ENCODE measurements at places on chromosomes 3 and 15.

DNA sequence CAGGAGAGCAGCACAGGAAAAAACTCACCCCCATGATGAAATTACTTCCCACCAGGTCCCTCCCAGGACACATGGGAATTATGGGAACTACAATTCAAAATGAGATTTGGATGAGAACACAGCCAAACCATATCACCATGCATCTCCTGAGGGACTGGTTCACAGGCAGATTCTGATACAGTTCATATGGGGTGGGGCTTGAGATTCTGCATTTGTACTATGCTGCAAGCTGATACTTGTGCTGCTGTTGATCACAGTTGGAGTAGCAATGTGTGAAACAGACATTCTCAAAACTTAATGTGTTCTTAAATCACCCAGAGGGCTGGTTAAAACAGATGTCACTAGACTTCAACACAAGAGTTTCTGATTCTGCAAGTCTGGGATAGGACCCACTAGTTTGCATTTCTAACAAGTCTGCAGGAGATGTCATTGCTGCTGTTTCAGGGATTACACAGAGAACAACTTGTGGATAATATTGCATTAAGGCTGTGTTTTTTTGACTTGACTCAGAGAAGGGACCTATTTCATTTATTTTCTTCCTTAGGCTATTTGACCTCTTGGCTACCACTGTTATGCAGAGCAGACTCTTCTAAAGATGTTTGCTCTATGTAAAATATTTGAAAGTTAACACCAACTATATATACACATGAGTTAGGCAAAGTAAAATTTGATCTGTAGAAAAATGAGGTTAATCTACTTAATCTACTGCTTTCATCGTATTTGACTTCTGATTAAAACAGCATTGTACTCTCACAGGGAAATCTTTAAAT lies 194.2 kb upstream of the CNTN3 start:
- no peak for DNase-seq

GRCh38 chr3:15271030-15271429 lies 61.4 kb downstream of the SH3BP5 start:
- no peak for DNase-seq

DNA sequence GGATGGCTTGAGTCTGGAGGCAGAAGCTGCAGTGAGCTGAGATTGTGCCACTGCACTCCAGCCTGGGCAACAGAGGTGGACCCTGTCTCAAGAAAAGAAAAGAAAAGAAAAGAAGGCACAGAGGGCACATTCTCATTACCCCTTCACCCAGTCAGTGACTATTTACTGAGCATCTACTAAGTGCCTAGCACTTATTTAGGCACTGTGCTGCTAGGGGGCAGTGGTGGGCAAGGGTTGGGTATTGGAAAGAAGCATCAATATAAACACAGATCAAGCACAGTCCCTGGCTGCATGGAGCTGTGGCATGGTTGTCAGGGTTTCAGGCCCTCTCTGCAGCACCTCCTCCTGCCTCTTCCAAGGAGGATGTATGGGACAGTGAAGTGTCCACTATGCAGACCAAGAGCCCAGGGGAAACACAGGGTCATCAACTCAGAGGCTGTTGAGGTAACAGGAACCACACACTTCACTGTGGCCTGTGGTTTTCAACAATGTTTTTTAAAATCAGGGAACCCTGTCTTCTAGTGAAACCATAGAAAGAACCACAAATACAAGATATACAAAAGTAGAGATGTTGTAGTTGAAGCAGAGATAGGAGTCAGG lies 138.5 kb downstream of the RAB11A start:
- DNase-seq = peak; percentile 25

DNA sequence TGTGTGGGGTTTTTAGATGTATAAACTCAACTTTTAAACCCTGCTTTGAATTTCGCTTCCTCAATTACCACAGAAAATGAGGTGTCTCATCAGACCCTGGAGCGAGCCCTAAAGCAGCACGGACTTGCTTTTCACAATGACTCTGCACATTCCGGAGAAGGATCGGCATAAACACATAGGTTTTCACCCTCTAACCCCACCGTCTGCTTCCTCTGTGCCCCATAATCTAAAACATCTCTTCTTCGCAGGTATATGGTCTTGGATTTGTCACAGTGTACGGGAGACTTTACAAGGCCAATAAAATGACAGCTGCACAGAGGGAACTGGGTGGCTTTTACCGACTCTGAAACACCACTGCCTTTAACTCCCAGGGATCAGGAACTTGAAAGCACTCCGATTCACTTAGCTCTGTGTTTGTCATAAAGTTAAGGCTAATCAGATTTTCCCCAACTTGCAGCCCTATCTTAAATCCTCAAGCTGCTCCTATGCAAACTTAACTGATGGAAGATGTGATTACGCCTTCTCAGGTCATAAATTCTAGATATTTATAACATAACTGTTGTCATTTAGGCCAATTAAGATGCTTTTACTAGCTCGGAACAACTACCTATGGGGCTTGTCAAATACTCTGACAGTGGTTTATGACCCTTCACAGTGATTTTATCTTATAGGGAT lies 133.4 kb upstream of the WNT5A start:
- DNase-seq = no peak

DNA sequence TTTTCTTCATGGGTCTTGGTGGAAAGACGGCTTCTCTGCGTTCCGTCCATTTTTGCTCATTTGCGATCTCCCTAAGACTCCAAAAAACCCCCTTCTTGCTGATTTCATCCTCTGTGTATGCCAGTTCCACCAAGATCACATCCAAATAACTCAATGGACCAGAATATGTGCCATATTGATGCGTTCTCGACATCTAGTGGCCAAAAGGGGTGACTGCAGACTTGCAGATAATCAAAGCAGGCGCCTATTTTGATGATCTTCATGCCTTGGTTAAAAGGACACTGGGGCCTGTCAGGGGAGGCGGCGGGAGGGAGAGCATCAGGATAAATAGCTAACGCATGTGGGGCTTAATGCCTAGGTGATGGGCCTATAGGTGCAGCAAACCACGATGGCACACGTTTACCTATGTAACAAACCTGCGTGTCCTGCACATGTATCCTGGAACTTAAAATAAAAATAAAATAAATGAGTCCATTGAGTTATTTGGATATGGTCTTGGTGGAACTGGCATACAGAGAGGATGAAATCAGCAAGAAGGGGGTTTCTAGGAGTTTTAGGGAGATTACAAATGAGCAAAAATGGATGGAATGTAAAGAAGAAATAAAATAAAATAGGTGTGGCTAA lies 104.2 kb upstream of the RAD18 start:
- DNase-seq = peak; percentile 61

DNA sequence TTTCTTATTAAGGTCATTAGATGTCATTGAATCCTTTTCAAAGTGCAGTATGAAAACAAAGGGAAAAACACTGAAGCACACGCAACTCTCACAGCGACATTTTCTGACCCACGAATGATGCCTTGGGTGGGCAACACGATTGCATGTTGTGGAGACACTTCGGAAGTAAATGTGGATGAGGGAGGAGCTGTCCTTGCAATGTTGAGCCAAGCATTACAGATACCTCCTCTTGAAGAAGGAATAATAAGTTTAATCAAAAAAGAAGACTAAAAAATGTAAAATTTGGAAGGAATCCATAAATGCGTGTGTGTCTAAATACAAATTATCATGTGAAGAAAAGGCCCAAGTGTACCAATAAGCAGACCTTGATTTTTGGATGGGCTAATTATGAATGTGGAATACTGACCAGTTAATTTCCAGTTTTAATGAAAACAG lies 16.9 kb downstream of the THBS1 start:
- no peak for DNase-seq

DNA sequence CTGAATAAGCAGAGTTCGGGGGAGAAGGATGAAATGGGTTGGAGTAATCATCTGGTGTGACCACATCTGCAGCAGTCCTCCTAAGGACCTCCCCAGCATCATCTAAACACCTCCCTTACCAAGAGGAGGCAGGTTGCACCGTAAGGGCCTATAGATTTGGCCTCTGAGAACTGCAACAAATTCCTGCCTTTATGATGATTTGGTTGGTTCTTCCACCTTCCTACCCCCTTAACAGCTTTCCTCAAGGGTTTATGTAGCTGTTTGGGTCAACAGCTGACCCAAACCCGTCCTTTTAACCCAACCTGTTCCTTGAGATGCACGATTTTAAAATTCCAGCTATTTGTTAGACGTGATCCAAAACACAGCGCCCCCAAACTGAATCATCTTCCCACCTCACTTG lies 58.2 kb downstream of the AAGAB start:
- no peak for DNase-seq

- DNase-seq = no peak
These were observed 61.4 kb downstream of the MFSD1 start for GRCh38 chr3:158863247-158863646.

DNA sequence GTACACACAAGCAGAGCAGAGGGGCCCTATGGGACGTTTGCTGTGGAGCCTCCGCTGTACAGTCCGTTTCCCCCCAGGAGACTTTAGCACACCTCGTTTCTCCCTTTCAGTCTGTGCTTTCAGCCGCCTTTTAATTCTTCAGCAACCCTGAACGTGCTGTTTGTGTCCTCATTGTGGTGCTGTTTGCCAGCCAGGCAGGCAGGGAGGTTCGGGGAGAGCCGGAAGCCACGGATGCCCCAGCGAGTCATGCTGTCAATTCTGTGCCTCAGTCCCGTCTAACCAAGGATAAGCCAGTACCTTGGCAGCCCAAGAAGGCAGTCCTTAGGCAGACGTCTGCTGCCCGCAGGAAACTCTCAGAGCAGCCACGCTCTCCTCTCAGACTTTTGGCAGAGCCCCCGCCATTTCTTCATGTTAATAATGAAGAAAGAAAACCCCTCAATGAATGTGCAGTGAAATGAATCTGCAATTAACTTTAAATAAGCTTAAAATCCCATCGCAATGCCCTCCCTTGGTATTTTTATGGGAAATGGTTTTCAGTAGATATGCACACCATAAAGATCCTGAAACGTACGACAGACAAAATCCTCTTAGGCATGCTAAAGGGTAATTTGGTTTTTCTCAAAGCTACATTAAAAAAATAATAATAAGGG lies 158.6 kb downstream of the UACA start:
- DNase-seq = no peak

GRCh38 chr3:71130471-71131374 lies 452.8 kb downstream of the FOXP1 start:
- DNase-seq = peak; percentile 87

- no peak for DNase-seq
These were observed 221.1 kb upstream of the TLE3 start for GRCh38 chr15:70318594-70319465.
